ENCODE measurements at places on chromosomes 11 and 22.

DNA sequence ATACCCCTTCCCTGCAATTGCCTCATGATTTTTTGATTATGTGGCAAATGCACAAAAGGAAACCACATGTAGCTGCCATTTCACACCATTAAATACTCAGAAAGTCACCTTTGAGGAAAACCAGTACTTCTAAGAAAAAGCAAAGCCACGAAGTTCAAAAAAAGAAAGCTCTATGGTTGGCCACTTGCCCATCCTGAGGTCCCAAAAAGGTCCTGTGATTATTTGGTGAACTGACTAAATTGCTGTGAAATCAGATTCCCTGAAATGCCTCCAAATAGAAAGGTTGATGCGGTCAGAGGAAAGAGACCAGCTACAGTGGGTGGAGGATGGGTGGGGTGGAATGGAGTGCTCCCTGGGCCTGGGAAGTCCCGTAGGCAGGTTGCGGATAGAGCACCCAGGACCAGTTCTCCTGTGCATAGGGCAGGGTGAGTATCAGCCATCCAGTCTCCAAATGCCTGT is 26.9 kb downstream of the MRPL16 start:
- no peak for DNase-seq

DNA sequence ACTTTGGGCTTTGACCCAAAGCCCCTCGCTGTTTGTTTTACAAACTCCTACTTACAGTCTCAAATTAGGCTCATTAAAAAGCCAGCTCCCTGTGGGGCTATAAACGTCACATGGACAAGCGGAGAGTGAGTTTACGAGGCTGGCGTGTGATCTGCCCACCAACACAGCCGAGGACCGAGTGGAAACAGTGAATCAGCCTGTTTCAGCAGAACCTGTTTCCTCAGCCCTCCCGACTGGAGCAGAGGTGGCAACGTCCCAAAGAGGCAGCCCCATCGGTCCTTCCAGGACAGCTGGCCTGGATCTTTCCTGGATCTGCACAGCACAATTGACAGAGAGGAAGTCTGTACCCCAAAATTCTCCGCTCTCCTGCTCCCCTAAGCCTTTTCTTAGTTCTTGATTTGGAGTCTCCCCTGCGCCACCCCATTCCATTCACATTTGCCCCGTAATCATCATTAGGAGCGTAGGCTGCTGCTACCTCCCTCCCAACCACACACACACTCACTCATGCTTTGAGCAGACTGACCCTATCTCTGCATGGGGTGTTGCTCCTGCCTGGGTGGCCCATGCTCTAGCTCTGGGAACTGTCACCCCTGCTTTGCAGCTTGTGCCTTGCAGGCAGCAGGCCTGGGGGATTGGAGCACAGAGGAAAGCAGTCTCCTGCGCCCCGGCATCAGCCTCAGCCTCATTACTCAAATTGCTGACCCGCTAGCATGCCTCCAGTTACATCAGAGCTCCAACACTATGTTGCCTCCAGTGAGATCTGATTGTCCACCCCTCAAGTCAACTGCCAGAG is 117.8 kb downstream of the NAT10 start:
- DNase-seq = no peak

DNA sequence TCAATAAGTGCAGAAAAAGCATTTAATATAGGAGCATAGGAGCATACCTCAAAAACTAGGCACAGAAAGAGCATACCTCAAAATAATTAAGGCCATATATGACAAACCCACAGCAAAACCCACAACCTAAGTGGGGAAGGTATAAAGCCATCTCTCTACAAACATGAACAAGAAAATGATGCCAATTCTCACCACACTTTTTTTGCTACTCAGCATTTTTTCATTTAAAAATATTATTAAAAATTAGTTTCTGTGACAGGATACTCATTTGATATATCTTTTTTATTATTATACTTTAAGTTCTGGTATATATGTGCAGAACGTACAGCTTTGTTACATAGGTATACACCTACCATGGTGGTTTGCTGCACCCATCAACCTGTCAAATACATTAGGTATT is 352.0 kb downstream of the LUZP2 start:
- DNase-seq = no peak

DNA sequence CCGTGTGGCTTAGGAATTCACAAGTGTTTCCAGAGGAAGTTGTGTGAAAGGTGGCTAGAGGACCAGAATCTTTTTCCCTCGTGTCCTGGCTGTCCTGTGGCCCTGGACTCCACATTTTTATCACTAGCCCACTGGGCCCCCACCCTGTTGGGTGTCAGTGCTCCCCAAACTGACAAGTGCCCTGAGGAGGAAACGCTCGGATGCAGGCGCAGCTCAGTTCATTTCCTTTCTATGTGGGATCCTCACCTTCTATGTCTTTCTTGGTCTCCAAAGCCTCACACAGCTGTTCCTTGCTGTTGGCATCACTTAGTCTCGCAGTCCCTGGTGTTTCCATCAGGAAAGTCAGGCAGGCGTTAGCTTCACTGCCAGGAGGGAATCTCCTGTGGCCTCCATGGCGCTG is 68.0 kb upstream of the KCNQ1OT1 start:
- DNase-seq = no peak

GRCh38 chr11:35116245-35116644 is 22.7 kb upstream of the CD44 start:
- DNase-seq = no peak

All from naive B cell (primary cell).